ENCODE measurements at places on chromosomes 2 and 18. TPM values are rescaled to one million over a fixed set of nuclear protein-coding genes. Genes with fewer than 3 reads are reported as not detected.

Gene ANKRD30BL
- total RNA-seq = not detected

Gene MALL
- total RNA-seq = 0.17 TPM

Gene SERPINB12
- not detected for total RNA-seq

Gene UGT1A8
- not detected for total RNA-seq

DNA sequence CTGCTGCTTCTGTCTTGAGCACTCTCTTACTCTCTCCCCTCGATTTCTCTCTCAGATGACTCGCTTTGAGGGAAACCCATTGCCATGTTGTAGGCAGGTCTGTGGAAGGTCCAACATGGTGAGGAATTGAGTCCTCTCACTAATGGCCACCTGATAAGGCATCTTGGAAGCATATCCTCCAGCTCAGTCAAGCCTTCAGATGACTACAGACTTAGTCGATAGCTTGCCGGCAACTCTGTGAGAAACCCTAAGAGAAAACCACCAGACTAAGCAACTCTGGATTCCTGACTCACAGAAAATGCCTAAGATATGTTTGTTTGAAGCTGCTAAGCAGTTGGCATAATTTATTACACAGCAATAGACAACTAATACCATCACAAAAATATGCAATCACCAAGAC is 51.2 kb downstream of the WDR75 start:
- DNase-seq = no peak

Gene SLC30A3
- 0.86 TPM for total RNA-seq

Gene CARF
- total RNA-seq = 6.6 TPM

- no peak for DNase-seq
Observed at GRCh38 chr18:51321696-51322095, 124.2 kb upstream of the MEX3C start.

DNA sequence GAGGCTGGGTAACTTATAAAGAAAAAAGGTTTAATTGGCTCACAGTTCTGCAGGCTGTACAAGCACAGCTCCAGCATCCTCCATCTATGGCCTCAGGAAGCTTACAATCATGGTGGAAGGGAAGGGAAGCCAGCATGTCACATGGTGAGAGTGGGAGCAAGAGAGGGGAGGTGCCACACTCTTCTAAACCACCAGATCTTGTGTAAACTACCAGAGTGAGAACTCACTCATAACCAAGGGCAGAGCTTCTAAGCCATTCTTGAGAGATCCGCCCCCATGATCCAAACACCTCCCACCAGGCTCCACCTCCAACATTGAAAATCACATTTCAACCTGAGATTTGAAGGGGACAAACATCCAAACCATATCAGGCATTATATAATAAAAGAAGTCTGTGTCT is 121.6 kb upstream of the CDC42EP3 start:
- no peak for DNase-seq

Gene LRATD1
- not detected for total RNA-seq

GRCh38 chr2:184646177-184646576 is 47.8 kb downstream of the ZNF804A start:
- DNase-seq = no peak

DNA sequence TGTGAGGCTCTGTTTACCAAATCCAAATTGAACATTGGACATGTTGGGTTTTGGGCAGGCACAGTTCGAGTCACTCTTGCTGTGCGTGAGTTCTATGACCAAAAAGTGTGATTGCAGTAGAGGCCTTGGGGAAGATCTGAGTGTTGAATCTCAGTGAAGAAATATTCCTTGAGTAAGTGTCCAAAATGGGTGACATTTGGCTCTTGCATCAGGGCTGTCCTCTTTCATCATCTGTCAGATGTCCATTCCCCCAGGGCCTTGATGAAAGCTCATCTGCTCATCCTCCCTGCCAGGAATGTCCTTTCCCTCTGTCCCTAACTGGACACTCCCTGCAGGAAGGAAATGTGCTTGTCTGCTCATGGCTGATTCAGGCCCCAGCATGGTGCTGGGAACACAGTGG is 6.4 kb upstream of the SFTPB start:
- no peak for DNase-seq

Gene DIPK1C
- total RNA-seq = not detected

GRCh38 chr2:1153920-1154319 is 203.3 kb downstream of the SNTG2 start:
- DNase-seq = no peak

- no peak for DNase-seq
Observed at GRCh38 chr2:128490881-128491691, 172.4 kb upstream of the HS6ST1 start.

DNA sequence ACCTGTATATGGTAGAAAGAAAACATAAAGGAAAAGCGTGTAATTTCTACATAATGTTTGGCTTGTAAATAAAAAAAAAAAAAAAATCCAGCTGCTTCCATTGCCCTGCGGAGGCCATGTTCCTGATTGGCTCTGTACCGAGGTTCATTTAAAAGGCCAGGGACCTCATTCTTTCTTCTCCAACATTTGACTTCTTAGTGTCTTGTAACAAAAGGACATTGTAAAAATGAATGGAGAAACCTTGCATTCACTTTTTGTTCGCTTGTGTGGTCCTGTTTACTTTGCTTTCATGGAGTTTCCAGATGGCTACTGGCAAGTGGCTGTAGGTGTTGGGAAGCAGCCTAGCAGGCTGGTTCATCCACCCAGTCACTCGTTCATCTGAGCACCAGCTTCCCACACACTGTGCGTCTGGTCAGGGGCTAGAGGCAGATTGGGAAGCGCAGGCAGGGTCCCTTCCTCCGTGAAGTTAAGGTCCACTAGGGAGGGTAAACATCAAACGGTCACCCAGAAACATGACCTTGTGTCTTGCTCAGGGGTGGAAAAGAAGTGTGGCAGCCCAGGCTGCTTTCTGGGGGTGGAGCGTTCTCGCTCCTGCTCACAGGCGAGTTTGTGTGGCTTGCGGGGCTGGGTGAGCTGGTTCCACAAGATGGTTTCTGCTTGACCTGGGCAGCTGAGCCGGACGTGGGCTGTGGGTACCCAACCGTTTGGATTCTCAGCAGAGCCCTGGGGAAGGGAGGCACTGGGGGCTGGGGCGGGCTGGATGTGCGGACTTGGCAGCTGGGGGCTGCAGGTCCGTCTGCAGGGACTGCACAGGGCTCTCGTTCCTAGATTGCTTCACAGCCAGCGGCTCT is 260.7 kb downstream of the AGAP1 start:
- DNase-seq = no peak

GRCh38 chr2:147122944-147123343 is 721.9 kb upstream of the ACVR2A start:
- no peak for DNase-seq

Gene DUSP2
- total RNA-seq = 522 TPM

- DNase-seq = no peak
Observed at GRCh38 chr2:205637779-205638503, 44.4 kb upstream of the NRP2 start.

GRCh38 chr2:233339427-233339826 is 14.9 kb upstream of the DGKD start:
- DNase-seq = no peak

GRCh38 chr2:71788186-71788525 is 334.8 kb downstream of the DYSF start:
- no peak for DNase-seq

DNA sequence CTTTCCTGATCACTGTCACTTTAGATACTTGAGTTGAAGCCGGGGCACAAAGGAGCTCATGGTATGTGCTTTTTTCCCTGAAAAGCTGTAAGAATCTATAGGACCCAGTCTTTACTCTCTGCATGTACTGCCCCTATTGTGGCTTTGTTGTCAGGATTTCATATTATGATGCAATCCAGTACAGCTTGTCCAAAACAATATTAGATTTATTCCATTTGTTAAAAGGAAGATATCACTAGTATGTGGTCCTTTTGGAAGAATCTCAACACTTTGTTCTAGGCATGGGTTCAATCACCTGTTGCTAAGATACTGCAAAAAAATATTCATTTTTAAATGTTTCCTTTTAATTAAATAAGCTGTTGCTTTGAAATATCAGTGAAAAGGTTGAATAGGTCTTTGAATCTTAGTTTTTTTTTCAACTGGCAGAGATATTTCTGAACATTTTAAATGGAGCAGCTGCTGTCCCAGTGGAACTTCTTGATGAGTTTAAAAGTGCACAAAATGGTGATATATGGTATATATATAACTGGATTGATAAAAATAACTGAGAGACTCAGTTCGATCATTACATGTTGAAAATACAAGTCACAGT is 256.6 kb upstream of the NT5C1B start:
- DNase-seq = no peak

- DNase-seq = no peak
Observed at GRCh38 chr2:170369894-170370293, 191.9 kb downstream of the MYO3B start.

DNA sequence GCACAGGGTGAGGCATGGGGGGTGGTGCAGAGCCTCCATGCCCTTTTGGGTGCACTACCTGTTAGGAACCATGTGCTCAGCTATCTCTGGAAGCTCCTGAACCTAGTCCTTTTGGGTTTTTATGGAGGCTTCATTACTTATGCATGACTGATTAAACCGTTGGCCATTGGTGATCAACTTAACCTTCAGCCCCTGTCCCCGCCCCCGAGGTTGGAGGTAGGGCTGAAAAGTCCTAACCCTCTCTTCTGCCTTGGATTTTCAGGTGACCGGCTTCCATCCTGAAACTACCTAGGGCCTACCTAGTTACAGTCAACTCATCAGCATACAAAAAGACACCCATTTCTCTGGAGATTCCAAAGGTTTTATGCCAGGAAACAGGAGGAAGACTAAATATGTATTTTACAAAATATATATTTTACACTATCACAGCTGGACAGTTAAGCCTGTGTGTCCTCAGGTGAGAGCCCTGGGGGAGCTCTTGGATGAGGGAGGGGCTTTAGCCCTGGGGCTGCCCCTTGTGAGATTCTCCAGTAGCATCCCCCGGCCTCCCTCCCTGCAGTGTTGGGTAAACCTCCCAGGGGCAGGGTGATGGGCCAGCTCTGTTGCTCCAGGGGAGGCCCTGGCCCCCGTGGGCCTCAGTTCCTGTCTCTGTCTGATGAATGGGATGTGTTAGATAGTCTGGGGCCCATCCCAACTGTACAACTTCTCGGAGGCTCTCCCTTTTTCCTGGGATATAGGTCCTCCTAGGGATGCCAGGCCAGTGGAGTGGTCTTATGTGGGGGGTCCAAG is 24.1 kb downstream of the GLI2 start:
- DNase-seq = no peak

Gene AQP4
- total RNA-seq = not detected

Gene RPRM
- total RNA-seq = not detected

DNA sequence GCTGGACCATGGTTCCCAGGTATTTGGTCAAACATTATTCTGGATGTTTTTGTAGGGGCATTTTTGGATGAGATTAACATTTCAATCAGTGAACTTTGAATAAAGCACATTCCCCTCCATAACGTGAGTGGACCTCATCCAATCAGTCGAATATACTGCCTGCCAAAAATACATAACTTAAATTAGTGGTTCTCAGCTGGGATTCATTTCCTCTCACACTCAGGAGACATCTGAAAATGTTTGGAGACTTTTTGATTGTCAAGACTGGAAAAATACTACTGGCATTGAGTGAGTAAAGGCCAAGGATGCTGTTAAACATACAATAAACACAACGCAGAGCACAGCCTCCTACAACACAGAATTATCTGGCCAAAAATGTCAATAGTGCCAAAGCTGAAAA is 198.2 kb downstream of the MYO1B start:
- DNase-seq = no peak

DNA sequence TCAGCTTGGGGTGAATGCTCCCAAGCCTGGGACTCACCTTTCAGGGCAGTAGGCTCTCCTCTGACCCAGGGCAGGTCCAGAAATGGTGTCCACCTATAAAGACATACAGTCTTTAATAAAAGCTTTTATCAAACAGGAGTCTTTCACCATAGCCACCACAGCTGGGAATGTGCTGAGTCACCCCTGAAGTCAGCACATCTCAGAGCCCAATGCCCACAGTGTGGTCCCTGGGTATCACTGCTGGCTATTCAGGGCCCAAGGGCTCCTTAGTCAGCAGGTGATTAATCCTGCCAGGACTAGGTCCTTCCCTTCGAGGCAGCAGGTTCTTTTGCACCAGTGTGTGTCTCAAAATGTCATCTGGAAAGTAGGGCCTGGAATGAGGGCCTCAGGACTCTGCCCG is 181.9 kb downstream of the MEMO1 start:
- DNase-seq = no peak

Gene MC2R
- total RNA-seq = not detected

DNA sequence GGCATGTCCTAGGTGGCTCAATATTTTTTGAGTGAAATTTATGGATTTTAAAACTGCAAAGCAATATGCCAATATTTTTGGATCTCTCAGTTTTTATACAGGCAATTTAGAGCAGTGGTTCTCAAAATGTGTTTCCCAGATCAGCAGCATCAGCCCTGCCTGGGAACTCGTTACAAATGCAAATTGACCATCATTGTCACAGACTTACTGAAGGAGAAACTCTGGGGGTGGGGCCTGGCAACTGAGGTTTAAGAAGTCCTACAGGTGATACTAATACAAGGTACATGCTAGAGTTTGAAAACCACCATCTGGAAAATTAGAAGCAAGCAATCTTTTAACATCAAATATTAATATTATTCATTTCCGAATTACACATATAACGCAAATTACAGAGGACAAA is 215.6 kb upstream of the PID1 start:
- DNase-seq = no peak

DNA sequence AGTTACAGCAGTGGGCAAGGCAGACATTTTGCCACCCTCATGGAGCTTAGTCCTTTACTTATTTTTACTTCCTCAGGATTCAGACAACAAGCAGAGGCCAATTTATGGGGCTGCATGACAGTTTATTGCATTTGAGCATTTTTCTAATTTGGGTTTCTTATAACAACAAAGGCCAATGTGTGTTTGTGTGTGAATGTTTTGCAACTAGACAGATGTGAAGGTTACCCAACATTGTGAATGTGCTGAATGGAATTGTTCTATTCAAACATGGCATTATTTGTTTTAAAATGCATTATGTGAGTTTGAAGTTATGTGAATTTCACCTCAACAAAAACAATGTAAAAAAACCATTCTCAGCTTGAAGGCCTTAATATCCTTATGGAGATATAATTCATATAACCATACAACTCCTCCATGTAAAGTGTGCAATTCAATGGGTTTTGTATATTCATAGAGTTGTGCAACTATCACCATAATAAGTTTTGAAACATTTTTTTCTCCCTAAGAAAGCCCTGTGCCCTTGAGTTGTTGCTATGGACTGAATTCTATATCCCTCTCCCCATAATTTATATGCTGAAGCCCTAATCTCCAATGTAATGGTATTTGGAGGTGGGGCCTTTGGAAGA is 57.3 kb downstream of the CCDC195 start:
- no peak for DNase-seq

Gene ATP6V1B1
- total RNA-seq = not detected

GRCh38 chr2:45030553-45030952 is 21.3 kb upstream of the SIX2 start:
- no peak for DNase-seq

Gene OR6B2
- total RNA-seq = not detected
